Left cardiac atrium (tissue), 4 donors: ENCODE measurements at places on chromosomes 1 and 21.

DNA sequence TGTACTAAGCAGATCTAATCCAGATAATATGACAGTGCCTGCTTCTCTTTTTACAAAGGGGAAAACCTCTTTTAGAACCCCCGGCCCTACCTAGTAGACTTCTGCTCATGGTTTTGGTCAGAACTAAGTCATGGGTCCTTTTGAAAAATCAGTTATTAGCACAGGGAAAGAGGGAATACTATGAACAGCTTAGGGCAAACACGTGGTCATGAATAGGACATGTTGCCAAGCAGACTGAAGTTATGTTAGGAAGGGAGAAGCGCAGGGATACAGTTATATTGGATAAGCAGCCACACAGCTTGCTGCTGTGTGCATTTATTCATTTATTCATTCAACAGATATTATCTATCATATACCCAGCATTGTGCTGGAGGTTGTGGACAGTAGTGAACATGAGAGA is 25.3 kb upstream of the IGSF3 start:
- no peak for DNase-seq

GRCh38 chr1:10471411-10472219 is 714 bp downstream of the DFFA start:
- no peak for DNase-seq

- DNase-seq: no peak
These were observed 40.0 kb downstream of the EPHB2 start for GRCh38 chr1:22750685-22751051.

GRCh38 chr1:183993132-183993531 is 44.4 kb downstream of the COLGALT2 start:
- no peak for DNase-seq

GRCh38 chr1:186923486-186923885 is 94.7 kb downstream of the PLA2G4A start:
- DNase-seq: no peak

DNA sequence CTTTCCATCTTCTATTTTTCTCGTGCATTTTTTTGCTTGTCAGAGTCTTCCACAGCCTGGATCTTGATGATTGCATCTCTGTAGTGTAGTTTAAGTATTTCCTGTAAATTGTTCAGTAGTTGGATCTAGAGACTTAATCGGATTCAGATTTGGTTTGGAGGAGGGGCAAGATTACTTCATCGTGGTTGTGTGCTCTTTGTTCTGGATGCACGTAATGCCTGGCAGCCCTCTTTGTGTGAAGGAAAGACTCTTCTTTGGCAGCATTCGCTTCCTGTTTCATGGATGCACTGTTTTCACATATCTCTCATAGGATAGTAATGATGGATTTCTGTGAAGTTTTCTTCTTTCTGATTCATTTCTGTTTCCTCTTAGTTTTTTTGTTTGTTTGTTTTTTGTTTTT is 14.2 kb downstream of the SEMA4A start:
- DNase-seq: no peak

DNA sequence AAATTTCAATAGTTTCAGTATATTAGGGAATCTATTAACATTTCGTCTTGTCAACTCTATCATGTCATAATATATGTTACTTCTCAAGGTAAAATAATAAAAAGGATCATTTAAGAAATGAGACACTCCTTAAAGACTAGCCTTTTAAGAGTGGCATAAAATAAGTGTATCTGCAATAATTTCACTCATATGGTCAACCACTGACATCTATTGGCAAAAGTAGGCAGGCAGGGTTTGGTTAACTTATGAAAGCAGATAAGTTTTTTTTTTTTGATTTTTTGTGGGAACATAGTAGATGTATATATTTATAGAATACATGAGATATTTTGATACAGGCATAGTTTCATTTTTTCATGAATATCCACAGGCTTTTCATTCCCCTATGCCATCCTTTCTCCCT is 5.5 kb upstream of the RGS21 start:
- DNase-seq: no peak

DNA sequence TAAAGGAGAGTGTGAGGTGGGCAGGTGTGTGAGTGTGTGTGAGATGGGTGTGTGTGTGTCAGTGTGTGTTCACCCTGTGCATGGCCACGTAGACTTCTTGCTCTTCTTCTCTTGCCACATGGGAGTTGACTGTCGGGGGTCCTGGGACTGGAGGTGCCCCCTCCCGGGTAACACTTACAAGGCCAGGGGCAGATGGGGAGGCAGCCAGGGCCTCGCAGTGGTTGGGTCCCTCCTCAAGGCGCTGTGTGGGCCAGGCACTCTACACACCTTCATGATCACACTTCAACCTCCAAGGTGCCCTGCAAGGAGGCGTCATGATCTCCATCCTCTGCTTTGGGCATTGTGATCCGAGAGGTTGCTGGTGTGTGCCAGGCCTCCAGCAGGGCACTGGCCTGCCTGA is 2.3 kb downstream of the PLA2G2F start:
- DNase-seq: no peak
